CD4-positive, alpha-beta T cell treated with Interleukin-6 for 4 hours (primary cell): ENCODE measurements at places on chromosomes 12 and 14.

- DNase-seq = no peak
These were observed 69.0 kb upstream of the GPHB5 start for GRCh38 chr14:63387711-63388110.

GRCh38 chr14:76193696-76194095 is 42.0 kb downstream of the GPATCH2L start:
- DNase-seq = no peak

- no peak for DNase-seq
These were observed 309.3 kb downstream of the MED13L start for GRCh38 chr12:115968211-115968610.

GRCh38 chr12:96196781-96197180 is 2.6 kb downstream of the ELK3 start:
- DNase-seq = peak; percentile 61

DNA sequence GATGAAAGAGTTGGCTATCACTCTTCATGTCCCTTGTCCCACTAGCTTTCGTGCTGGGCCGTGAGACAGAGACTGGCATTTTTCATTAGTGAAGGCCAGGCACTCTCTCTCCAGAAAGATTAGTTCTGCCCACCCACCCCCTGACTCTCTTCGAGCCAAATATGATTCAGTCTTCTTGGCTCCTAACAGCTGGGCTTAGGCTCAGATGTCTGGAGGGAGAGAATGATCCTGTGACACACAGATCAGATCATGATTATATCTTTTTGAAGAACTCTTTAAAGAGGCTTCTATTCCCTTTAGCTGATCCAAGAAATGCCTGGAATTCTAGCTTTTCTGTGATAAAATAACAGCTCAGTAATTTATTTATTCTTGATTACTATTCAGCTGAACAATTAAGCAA is 5.2 kb upstream of the GNG2 start:
- DNase-seq = no peak

DNA sequence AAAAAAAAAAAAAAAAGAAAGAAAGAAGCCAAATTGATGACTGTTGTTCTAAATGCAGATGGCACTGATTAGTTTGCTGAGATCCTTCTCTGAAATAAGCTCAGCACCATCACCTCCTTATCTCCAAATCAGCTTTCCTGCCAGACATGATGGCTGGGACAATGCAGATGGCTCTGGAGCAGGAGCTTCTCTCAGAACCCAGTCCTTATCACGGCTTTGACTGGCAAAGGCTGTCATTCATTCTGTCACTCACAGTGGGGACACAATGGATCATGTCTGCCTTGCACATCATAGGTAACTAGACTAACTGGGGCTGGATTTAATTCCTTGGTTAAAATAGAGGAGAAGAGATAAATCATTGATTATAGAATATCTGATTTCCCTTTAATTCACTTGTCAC is 146.3 kb downstream of the PDZRN4 start:
- DNase-seq = no peak

- DNase-seq = no peak
These were observed 22.5 kb downstream of the SH2B3 start for GRCh38 chr12:111428081-111428727.

DNA sequence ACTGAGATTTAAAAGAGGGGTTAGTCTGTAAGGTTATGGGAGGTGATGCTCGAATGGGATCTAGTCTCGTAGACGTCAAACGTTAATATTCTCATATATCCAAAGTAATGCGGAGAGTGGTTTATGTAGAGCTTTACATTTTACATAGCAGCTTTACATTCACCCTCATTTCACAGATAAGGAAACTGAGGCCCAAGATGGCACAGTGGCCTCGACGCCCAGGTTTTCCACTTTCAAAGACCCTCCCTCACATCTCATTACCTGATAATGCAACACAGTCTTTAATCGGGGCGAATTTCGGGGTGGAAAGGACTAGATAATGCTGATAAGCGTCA is 450 bp upstream of the TDG start:
- DNase-seq = no peak

DNA sequence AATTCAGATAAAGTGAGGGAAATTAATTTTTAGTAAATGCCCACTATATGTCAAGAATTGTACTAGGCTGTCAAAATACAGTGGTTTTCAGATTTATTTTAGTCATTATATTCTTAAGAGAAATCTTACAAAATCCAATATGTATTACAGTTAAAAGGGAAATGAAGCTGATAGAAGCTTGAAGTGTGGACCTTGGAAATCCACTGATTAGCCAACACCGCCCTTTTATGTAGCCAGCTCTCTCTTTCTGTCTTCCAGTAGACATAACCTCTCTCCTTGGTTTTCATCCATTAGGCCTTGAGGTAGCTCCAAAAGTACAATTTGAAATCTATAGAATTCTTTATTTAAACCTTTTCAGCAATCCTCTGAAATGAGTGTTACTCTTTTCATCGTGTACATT is 63.2 kb downstream of the USP15 start:
- DNase-seq = no peak

GRCh38 chr12:3231399-3231876 is 154.3 kb downstream of the TSPAN9 start:
- no peak for DNase-seq
